ENCODE measurements at places on chromosomes 2 and 18.
A peak's percentile ranks its signal among the peaks of the same experiment; 100 is the strongest.

- DNase-seq: no peak
Measured at GRCh38 chr18:77191071-77191751, 58.4 kb upstream of the GALR1 start.

GRCh38 chr2:86038291-86039081, 67.2 kb downstream of the POLR1A start:
- no peak for DNase-seq

DNA sequence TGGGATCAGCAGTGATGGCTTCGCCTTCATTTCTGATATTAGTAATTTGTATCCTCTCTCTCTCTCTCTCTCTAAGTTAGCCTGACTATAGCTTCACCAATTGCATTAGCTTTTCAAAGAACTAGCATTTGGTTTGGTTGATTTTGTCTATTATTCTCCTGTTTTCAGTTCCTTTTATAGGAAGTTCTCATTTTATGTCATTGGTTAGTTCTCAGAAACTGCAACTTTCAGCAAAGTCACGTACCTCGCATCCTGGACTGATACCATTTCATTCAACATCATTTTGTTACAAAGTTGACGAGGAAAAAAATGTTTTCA, 450.8 kb downstream of the EIPR1 start:
- DNase-seq: peak; percentile 26

GRCh38 chr2:216615298-216616082, 17.7 kb upstream of the IGFBP2 start:
- no peak for DNase-seq

DNA sequence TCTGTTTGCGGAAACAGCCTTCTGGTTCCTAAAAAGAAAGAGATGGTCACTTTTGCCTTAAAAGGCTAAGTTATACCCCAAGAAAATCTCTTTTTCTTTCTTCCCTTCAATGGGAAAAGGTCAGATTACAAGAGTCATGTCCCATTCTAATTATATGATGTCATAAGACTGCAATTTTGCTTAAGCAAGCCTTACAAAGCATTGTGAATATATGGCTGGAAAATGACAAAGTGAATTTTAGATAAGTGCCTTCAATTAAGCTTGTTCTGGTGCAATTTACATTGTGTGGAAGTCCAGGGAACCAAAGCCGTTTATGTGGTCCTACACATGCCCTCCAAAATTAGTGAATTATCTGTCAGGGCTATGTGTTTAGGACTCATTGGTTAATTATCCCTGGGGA, 7.6 kb upstream of the BMP10 start:
- DNase-seq: no peak

DNA sequence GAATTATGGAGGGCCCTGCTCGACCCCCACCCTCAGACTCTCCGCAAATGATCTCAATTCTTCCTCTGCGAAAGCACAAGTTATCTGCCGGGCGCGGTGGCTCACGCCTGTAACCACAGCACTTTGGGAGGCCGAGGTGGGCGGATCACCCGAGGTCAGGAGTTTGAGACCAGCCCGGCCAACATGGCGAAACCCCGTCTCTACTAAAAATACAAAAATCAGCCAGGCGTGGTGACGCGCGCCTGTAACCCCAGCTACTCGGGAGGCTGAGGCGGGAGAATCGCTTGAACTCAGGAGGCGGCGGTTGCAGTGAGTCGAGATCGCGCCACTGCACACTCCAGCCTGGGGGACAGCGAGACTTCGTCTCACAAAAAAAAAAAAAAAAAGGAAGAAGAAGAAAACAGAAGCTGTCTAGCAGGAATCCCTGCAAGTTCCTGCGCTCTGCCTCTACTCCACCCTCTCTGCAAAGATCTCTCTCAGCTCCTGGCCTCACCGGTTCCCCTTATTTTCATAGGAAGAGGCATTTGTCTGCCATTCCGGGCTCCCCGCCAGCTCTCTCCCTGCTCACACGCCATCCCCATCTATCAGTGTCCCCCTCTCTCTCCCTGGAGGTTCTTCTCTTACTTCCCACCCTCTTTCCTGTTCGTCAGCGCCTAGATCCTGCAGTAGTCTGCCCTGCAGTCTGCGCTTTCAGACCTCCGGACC, 13.5 kb upstream of the COLEC12 start:
- DNase-seq: no peak

GRCh38 chr2:19532547-19533196, 174.2 kb upstream of the OSR1 start:
- DNase-seq: no peak

- DNase-seq: no peak
Measured at GRCh38 chr2:108403494-108403893, 25.7 kb downstream of the SULT1C4 start.

- DNase-seq: no peak
Measured at GRCh38 chr2:160792837-160793236, 299.2 kb upstream of the RBMS1 start.

GRCh38 chr2:56326346-56326741, 142.6 kb downstream of the CCDC85A start:
- DNase-seq: no peak

Data from GM20000 (cell line).